Aorta (tissue), 5 donors: ENCODE measurements at places on chromosomes 5 and 9.
A peak's percentile ranks its signal among the peaks of the same experiment; 100 is the strongest.

DNA sequence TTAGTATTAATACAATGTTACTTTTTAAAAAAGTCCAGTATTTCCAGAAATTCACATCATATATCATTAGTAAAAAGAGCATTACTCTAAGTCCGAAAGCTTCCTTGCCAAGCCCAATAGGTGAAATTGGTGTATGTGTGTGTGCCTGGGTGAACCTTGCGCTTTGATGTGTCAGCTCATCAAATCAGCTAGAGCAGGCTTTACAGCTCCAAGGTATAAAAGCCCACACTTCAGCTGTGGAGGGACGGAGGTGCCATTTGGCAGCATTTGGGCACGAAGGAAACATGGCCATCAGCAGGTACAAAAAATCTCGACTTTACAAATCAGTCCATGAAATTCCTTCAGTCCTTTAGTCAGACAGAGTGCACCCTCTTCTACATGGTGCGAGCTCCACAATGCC lies 76.5 kb upstream of the IL7R start:
- DNase-seq: no peak

DNA sequence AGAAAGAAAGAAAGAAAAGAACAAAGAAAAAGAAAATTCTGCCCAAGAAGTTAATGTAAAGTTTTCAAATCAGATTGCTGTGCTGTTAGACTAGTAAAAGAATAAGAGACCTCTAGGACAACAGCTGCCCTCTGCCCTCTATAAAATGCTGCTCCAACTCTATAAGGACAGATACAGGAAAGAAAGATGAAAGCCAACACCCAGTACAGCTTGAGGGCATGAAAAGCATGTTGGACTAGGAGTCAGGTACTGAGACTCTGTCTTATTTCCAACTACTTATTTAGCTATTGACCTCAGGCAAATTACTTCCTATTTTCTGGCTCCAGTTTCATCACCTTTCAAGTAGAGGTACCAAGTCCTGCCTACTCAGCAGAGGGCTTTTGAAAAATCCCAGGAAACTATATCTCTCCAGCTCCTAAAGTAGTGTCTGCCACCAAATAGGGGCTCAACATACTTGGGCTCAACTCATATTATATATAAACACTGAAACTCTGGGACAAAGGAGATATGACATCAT lies 5.7 kb downstream of the HBEGF start:
- DNase-seq: no peak

- DNase-seq: no peak
These were observed 60.8 kb upstream of the PTGER4 start for GRCh38 chr5:40618926-40619325.

DNA sequence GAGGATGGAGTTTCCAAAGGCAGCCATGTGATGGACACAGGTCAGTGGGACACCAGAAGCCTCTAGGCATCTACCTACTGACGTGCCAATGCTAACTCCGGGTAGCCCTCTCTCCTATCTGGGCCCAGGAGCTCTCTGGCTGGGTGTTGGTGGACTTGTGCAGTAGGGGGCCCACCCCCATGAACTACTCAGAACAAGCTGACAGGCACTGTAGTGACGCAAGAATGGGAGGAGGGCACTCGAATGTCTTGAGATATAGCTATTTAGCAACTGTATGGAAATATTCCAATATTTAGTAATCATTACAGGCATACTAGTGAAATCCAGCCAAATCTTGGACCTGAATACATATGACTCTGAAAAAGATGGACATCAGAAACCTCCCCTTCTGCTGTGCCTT lies 5.7 kb upstream of the DOCK2 start:
- DNase-seq: no peak

GRCh38 chr9:77099388-77099787 lies 77.9 kb upstream of the VPS13A start:
- DNase-seq: no peak

DNA sequence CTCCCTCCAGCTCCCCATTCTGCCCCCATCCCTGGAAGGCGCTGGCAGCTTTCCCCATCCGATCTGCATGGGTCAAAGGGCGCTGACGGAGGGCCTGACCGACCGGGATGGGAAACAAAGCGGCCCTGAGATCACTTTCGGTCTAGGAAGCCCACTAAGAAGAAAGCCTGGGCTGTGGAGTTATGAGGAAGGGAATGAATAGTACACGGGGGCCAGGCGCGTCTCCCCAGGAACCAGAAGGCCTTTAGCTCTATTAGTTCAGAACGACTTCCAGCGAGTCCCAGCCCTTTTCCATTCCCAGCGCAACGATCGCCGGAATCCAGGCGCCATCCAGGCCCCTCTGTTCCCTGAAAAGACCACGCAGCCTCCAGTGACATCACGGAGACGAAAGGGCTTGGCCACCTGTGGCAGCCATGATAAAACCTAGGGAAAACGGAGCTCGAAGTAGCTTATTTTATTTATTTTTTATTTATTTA lies 70.1 kb upstream of the CCDC180 start:
- no peak for DNase-seq

GRCh38 chr9:36791222-36791950 lies 218.7 kb downstream of the MELK start:
- no peak for DNase-seq

DNA sequence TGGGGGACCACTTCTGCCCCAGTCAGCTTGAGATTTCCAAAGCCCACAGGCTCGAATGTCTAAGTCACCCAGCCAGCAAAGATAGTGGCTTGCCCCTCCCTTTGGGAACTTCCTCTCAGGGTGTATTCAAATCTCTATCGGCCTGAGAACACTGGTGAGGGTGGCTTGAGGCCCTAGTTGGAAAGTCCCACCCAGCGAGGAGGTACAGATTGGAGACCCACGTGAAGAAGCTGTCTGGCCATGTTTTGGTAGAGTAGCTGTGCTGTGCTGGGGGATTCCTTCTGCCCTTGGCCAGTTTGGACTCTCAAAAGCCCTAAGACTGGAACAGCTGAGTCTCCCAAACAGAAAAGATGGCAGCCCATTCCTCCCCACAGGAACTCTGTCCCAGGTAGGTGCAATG lies 172.7 kb upstream of the RIOK2 start:
- no peak for DNase-seq

DNA sequence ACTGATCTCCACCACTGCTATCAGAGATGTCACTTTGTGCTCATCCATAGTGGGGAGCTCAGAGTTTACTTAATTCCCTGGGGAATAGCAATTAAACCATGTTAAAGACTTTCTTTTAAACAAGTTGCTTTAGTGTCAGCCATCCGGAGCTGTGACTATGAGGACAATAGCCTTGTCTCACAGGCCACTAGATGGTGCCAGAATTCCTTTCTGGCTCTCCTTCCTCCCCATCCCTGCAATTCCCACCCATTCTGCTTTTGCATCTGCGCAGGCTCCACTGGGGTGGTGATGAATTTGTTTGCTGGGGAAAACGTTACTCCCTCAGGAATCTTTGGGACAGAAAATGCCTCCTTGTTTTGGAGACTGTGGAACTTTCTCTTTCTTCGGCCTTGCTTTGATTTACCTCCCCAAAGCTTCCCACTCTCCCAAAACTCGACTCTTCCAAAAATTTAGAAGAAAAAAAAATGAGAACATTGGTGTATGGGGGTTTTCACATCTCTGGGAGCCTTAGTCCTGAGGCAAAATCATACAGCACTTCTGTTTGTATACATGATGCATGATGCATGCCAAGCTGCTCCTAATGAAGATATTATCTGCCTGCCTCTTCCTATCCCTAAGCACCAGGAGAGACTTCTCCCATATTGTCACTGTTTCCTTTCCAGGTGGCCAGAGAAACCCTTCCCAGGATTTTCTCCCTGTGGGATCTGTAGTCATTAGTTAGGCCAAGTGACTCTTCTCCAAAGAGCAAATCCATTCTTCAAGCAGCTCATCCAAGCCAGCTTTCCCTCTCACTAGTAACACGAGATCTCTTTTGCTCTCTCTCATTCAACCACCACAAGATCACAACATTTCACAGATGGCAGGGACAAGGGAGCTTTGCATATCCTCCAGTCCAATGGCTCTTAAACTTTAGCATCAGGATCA lies 466.1 kb downstream of the TLR4 start:
- no peak for DNase-seq

GRCh38 chr5:158725297-158725851 lies 374.3 kb downstream of the EBF1 start:
- DNase-seq: no peak

DNA sequence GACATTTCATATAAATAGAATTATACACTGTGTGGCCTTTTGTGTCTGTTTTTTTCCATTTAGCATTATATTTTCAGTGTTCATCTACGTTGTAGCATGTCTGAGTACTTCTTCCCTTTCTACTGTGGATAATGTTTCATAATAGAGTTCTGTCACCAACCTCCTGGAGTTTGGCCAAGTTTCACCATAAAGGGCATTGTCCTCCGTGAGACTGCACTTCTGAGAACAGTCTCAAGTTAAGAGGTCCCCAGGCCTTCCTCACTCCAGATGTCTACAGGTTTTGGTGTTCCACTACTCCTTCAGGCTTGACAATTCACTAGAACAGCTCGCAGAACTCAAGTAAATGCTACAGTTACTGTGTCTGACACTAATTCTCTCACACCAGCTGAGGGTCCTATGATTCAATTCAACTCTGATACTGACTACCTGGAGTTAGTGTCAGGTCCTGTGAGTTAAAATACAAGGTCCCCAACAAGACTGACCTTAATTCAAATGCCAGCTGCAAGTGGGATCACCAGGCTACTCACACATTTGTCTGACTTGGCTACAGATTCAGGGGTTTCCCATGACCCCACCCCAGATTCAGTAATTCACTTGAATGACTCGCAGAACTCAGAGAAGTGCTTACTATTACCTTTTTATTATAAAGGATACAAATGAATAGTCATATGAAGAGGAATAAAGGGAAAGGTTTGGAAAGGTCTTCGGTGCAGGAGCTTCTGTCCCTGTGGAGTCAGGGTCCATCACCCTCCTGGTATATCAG lies 31.1 kb downstream of the SLC35A4 start:
- DNase-seq: no peak

DNA sequence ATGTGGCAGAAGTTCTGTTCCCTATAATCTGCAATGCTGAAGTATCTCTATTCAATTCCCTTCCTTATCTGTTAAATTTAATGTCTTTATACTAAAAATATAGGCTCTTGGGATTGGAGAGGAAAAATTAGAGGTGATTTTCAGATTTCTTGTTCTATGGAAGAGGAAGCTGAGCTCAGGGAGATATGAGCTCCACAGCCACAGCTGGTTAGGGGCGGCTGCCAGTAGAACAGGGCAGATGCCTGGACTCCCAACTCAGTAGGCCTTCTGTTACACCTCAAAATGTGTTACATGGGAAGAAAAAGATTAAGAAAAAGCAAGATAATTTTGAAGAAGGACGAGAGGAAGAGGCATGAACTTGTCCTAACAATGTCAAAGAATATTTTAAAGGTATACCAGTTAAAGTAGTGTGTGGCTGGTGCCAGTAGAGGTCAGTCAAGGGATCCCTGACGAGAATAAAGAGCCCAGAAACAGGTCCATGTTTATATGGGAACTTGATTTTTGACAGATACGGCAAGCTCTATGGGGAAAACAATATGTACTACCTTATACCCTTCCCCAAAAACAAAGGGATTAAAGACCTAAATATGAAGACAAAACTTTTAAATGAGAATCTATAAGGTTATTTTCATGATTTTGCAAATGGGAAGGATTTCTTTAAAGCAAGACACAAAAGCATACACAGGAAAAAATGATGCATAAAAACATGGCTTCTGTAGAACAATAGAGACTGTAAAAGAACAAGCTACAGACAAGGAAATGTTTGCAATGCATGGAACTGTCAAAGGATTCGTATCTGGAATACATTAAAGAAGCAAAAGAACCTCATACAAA lies 28.7 kb downstream of the DNAJC21 start:
- no peak for DNase-seq

- DNase-seq: no peak
These were observed 6.4 kb upstream of the ANXA2R start for GRCh38 chr5:43046474-43046873.

DNA sequence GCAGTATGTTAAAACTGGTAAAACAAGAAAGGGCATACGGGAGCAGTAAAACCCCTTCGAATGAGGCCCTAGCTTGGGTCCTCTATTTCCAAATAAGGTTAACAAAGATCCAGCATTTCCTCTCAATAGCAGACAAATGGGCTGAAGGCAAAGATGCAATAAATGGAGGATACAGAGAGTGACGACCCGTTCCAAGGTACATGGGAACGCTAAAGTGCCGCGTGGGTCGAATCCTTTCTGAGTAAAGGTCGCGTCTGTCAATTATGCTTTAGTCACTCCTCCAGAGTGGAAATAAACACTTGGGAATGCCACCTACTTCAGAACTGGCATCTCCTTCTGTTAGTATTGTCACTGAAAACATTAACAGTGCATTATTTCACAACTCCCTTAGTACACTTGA lies 24.7 kb downstream of the ARL15 start:
- DNase-seq: no peak

DNA sequence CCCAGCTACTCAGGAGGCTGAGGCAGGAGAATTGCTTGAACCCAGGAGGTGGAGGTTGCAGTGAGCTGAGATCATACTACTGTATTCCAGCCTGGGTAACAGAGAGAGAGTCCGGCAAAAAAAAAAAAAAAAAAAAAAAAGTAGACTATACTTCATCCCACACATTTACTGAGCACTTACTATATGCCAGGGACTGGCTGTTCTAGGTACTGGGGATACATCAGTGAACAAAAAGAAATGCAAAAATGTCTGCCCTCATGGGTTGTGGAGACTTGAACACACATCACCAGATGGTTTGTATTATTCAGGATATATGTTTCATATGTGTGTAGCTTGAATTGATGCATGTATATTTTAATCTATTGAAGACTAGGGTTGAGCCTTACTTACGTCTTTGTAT lies 2.9 kb upstream of the LHFPL2 start:
- DNase-seq: no peak

DNA sequence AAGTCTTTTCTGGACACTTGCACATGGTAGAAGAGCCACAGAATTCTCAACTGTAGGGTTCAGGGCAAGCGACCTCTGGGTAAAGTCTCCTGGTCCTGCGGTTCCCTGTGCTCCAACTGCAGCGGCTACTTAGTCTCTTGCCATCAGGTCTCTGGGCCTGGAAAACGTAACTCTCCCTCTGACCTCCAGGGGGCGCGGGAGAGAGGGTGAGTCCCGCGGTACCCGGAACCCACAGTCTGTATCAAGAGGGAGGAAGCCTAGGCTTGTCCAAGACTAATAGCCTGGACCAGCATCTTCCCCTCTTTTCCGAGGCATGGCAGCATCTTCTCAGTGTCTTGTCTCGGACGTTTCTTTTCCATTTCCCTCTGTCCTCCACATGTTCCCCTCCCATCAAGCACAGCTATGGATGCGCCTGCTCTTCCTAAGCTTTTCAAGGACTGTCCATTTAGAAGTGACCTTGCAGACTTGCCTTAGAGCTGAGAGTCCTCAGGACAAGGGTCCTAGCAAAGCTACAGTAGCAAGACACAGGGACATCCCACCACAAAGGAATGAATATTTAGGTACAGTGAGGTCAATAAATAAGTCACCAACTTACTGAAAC lies 59.3 kb downstream of the FSTL4 start:
- DNase-seq: peak; percentile 60
